ENCODE measurements at places on chromosomes 5 and 9.

DNA sequence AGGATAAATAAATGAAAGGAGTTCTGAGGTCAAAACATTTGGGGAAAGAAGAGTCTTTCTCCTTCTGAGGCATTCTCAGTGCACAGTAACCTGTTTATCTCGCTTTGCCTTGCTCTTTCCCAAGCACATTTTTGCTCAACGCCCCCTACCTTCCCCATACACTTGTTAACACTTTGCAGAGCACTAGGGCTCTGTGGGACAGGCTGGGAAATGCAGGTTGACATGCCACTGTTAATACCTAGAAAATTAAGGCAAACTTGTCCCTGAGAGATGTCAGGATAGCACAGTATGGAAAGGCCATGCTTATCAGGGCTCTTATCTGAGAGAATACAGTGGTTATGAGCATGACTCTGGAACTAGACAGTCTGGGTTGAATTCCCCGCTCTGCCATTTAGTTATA, 152.0 kb downstream of the DOCK8 start:
- DNase-seq, result no peak

- no peak for DNase-seq
These were observed 63.2 kb downstream of the PRRT1B start for GRCh38 chr9:131608493-131609037.

DNA sequence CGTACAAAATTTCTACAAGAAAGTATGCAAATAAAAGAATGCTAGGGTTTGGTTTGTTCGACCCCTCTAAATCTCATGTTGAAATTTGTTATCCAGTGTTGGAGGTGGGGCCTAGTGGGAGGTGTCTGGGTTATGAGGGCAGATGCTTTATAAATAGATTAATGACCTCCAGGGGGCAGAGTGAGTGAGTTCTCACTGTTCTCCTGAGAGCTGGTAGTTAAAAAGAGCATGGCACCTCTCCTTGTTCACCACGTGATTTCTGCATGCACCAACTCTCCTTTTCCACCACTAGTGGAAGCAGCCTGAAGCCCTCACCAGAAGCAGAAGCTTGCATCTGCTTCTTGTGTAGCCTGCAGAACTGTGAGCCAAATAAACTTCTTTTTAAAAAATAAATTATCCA, 50.4 kb upstream of the FAM170A start:
- no peak for DNase-seq

GRCh38 chr5:160242145-160242544, 12.8 kb downstream of the FABP6 start:
- no peak for DNase-seq

GRCh38 chr5:173453167-173453566, 125.0 kb upstream of the STC2 start:
- no peak for DNase-seq

- peak; percentile 66 for DNase-seq
These were observed 232.5 kb downstream of the ARHGAP26 start for GRCh38 chr5:143002459-143003327.

DNA sequence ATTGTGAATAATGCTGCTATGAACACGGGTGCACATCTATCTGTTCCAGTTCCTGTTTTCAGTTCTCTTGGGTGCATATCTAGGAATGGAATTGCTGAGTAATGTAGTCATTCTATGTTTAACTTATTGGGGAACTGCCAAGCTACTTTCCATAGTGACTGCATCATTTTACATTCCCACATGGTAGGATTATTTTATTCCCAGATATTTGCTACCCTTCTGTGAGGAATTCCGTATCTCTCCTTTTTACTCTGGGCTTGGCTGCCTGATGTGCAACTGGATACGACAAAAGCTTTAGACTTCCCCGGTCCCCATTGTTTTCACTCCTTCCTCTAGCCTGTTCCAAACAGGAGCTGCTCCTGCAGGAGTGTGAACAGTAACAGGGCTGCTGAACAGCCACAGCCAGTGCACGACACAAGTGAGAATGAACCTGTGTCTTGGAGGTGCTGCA, 7.2 kb downstream of the TAS2R1 start:
- no peak for DNase-seq

GRCh38 chr9:84966876-84967830, 297.6 kb downstream of the NTRK2 start:
- DNase-seq, result no peak

GRCh38 chr9:75120686-75121085, 32.4 kb downstream of the OSTF1 start:
- no peak for DNase-seq

- DNase-seq, result no peak
These were observed 219.3 kb downstream of the KCNN2 start for GRCh38 chr5:114581136-114581535.

GRCh38 chr5:68316469-68316868, 100.9 kb downstream of the PIK3R1 start:
- DNase-seq, result no peak

- no peak for DNase-seq
These were observed 24.3 kb upstream of the PRDM9 start for GRCh38 chr5:23483090-23483489.

GRCh38 chr9:87109231-87109631, 161.9 kb upstream of the GAS1 start:
- DNase-seq, result no peak

DNA sequence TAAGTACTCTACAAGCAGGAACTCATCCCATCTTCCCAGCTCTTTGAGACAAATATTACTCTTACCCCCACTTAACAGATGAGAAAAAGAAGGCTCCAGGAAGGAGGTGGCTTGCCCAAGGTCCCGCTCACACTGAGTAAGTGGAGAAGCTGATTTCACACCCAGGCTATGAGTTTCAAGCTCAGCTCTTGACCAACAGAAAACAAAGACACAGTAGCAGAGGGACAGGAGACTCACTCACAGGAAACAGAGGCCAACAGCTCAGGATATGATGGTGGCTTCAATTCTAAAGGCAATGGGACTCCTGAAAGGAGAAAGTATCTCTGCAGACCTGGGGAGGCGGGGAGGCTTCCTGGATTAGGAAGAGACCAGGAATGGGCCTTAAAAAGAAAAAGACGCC, 6.7 kb upstream of the TCF7 start:
- DNase-seq, result no peak

- DNase-seq, result no peak
These were observed 1609.7 kb upstream of the CDH9 start for GRCh38 chr5:28648108-28648507.

DNA sequence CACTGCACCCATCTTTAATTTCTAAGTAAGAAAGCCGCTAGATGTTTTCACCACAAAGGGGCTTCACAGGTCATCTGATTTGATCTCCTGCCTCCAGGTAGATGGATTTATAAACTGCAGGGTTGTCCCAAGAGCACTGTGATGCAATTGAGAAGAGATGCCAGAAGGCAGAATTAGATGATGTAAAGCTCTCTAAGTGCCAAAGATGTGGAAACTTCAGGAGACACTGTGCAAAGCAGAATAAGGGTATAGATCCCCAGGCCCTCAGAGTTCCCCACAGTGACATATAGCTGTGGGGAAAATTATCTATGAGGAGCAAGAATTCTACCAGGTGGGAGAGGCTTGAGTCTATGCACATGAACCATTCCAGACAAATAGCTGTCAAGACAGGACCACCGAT, 90.5 kb downstream of the FSTL4 start:
- no peak for DNase-seq

GRCh38 chr9:69168709-69169217, 5.3 kb upstream of the TJP2 start:
- peak; percentile 68 for DNase-seq

GRCh38 chr5:145408048-145408341, 427.1 kb downstream of the PRELID2 start:
- DNase-seq, result no peak

DNA sequence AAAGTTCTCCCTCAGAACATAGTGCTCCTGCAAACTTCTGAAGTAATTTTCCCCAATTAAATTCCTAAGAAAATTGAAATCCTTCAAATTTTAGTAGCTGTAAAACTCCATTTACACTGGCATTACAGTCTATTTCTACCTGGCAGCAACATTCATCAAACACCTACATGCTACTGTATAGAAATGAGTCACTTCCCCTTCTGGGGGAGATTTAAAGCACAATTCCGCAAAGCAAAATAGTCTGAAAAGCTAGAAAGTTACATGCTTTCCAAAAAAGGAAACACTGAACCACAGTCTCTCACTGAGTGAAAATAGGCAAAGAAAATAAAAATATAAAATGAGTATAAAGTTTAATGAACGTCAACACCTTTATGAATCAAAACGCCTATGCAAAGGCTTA, 43.3 kb downstream of the MCTP1 start:
- no peak for DNase-seq

DNA sequence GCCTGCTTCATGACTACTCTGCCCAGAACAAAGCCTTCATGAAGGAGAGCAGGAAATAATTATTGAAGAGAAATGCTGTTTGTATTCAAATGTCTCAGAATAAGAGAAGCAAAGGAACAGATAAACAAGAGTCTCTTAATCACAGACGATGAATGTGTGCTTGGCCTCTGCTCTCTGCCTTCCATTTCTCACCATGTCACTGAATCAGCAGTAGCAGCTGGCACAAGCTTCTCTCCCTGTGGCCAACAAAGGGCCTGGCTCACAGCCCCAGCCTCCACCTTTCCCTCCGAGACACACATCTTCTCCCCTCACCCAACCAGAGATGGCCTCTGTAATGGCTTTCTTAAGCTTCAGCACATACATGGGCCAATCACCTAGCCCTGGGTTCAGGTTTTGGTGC, 128.1 kb upstream of the SLIT3 start:
- no peak for DNase-seq

- DNase-seq, result peak; percentile 16
These were observed 1.6 kb upstream of the SEMA6A start for GRCh38 chr5:116576053-116576713.

GRCh38 chr9:130938652-130939404, at the start of gene FIBCD1:
Gene FIBCD1 (minus strand): TSS chr9:130939247. CDS start chr9:130938607, 640 bp downstream.
- no peak for DNase-seq

GRCh38 chr5:1111241-1111726, 579 bp downstream of the SLC12A7 start:
- no peak for DNase-seq

- DNase-seq, result no peak
These were observed 235.6 kb downstream of the ELAVL2 start for GRCh38 chr9:23590276-23591000.

DNA sequence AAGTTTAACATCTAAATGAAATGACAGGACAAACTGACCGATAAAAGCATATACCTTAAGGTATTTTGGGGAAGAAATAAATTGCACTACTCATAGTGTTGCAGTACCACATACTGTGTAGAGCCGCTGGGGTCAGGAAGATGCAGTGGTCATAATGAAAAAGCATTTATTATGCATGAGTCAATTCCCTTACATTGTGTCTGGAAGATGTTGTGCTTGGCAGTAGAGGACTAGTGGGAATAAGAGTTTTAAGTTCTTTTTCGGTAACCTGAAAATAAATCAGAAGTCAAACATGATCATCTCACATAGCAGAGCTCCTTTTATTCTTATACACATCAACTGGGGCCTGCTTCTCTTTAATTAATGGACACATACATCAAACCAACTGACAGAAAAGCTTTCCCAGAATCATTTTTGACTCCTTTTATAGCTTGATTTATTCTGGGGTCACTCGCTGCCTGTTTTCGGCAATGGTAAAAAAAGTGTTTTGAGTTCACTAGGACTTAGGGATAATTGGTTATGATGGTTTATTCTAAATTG, 262.5 kb upstream of the CHD1 start:
- DNase-seq, result no peak

DNA sequence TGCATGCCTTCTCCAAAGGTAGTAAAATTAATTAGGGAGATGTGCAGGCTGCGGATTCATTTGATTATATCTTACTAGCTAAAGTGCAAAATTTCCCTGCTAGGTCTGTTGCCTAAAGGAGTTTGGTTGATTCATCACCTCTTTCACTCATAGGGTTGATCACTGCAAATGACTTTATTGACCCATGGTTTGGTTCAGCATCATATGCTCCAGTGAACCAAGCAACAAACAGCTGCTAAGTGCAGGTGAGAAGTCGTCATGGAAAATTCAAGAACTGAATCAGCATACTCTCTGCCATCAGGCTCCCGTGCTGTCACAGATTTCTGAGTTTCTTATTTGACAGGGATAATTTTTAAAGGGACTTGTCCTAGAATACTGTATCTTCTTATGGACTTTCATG, 571.8 kb upstream of the CDH18 start:
- no peak for DNase-seq

DNA sequence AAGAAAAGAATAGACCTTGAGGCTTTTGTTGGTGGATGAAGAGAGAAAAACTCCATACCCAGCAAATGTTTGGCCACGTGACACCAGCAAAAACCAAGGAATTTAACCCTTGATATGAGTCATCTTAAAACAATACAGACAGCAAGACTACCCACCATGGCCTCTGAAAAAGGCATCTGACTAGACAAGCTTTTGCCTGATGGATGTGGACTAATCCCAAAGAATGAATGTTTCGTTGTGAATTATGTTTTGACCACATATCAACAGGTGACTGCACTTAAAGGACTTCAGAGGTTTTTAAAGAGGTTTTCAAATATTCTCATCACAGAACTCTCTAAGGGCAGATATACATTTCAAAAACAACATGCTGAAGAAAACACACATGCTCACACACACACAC, 33.0 kb upstream of the SLC1A3 start:
- no peak for DNase-seq

- DNase-seq, result no peak
These were observed 1.1 kb downstream of the CYFIP2 start for GRCh38 chr5:157267025-157267424.

DNA sequence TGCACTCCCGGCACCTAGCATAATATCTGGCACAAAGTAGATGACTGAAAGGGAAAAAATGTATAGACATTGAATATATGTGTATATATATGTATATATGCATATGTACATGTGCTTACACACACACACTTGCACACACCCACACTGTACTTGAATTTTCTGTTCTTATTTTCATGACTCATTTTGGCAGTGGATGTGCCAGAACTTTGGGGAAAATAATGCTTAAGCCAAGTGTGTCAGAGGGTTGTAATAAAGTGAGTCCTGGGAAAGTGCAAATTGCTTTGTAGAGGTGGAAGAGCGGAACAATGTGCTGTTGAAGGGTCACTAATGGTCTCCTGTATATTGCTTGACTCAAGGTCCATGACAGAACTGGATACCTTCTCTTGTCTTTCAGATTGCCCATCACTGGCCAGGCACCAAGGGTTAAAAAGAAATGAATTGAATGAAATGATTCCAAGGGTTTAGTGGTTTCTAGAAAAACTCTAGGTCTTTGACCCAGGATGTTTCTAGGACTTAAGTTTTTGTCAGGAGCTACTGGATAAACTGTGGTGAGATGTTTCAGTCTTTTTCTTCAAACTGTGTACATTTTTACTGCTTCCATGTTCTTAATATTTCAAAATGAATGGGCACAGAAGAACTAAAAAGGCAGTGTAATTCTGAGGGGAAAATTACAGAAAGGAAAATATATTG, 129.9 kb upstream of the MOCS2 start:
- DNase-seq, result no peak

GRCh38 chr5:105836268-105836667, 1834.5 kb downstream of the EFNA5 start:
- DNase-seq, result no peak

DNA sequence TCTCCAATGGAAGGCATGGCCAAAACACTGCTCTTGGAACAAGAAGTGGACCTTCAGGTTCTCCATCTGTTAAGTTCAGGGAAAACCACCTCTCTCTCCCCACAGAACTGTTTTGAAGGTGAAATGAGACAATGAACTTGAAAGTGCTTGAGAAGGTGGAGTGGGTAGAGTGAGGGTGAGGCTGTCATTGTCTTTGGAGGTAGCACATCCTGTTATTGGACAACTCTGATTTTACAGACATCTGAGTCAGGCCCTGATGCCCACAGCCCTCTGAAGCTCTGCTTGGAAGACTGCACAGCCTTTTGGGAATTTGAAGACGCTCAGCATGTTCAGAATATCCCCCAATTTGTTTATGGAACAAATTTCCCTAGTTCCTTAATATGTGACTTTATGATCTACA, 27.6 kb upstream of the TEX48 start:
- DNase-seq, result no peak

GRCh38 chr5:93404246-93404645, 176.8 kb downstream of the NR2F1-AS1 start:
- DNase-seq, result no peak
